Mucosa of descending colon (tissue), 3 donors: ENCODE measurements at places on chromosomes 1 and 21.

DNA sequence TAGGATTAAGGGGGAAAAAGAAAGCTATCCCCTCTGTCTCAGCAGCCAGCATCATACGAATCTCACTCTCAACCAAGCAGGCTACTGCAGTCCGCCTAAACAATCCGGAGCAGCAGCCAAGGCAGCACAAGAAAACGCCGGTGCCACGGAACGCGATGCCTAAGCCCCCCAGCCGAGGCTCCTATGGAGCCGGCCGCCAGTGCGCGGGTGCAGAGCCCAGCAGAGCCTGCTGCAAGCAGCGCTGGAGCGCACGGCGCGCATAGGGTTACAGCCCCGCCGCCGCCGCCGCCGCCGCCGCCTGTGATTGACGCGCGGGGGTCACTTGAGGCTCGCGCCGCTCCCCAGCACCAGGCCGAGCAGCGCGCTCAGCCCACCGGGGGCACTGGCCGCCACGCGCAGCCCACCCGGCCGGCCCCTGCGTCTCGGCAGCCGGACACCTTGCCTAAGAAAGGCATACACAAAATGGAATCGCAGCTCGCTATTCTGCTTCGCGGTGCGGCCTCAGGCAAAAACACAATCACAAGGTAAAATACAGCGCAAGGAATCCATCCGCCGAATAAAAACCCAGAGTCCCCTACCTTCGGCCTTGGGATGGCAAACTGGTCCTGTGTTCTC lies 780 bp downstream of the HIVEP3 start:
- DNase-seq = peak; percentile 58

- DNase-seq = no peak
Measured at GRCh38 chr21:18907076-18907475, 503.5 kb upstream of the TMPRSS15 start.

DNA sequence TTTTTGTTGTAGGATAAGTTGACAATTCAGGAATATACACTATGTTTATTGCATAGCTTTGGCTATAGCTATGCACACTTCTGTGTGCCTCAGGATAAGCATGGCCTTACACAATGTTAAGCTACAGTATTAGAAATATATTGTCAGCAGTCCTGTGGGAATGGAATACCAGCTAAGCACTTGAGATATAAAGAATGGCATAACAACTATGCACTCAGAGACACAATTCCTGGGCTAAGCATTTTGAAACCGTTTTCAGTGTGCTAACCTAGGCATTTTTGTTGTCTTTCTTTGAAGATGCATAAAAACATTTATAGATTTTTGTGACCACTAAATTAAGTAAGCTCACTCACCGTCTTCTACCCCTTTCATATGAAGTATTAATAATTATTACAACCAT lies 46.8 kb downstream of the TMPRSS15 start:
- no peak for DNase-seq

DNA sequence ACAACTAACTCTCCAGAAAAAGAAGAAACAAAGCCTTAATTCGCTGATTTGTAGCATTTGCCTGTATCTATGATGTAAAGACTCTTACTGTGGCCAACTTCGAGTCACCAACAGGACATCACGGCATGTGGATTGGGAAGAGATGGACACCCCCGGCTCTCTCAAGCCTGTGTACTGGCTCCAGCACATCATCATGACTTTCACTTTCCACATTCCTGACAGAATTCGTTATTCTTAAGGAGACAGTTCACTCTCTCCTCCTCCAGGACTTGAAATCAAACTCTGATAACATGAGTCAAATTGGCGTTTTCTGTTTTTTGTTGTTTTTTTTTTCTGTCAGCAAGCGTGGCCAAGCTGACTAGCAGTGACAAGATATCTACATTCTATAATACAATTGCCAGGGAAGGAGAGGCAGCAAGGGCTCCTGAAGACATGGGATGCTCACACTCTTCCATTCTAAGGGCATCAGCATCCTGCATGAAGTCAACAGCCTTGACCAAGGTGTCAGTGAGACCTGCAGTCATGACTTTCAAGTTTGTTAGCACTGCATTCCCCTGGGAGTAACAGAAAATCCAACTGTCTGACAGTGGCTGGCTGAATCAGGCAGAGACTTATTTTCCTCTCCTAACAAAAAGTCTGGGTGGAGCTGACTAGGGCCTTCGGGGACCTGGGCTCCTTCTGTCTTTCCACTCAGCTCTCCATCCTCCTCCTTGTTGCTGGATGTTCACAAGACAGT lies 13.3 kb upstream of the TRAF3IP3 start:
- DNase-seq = no peak

- no peak for DNase-seq
Measured at GRCh38 chr1:86505564-86505902, 36.8 kb downstream of the CLCA1 start.

GRCh38 chr1:159869173-159869572 lies 6.7 kb upstream of the VSIG8 start:
- DNase-seq = no peak
